Esophagus squamous epithelium (tissue), 5 donors: ENCODE measurements at places on chromosomes 2 and 18. TPM values are rescaled to one million over a fixed set of nuclear protein-coding genes. Genes with fewer than 3 reads are reported as not detected.

Gene GREB1L
- 0.95 TPM for total RNA-seq

Gene SLC5A7
- not detected for total RNA-seq

Gene FAM237A
- total RNA-seq: not detected

Gene FHOD3
- 5.8 TPM for total RNA-seq

Gene FAM124B
- 0.44 TPM for total RNA-seq

Gene ANTXR1
- total RNA-seq: 7.8 TPM

Gene UGT1A5
- 9.7 TPM for total RNA-seq

Gene KYNU
- 35.5 TPM for total RNA-seq

Gene ADCYAP1
- total RNA-seq: 2.7 TPM

Gene RGPD3
- total RNA-seq: 0.19 TPM

Gene B3GNT2
- total RNA-seq: 22.3 TPM

Gene HTR2B
- total RNA-seq: not detected

Gene LBX2
- not detected for total RNA-seq

Gene ZNF385B
- not detected for total RNA-seq

Gene CPLX4
- 0.31 TPM for total RNA-seq

Gene NPC1
- 32.1 TPM for total RNA-seq

Gene SLC25A12
- 31.1 TPM for total RNA-seq

Gene OR6B3
- total RNA-seq: not detected

Gene ADI1
- 51.8 TPM for total RNA-seq

Gene NEB
- total RNA-seq: 0.23 TPM

Gene COLEC12
- total RNA-seq: 1.4 TPM

Gene ASAP2
- 7.4 TPM for total RNA-seq

Gene POTEC
- total RNA-seq: not detected

Gene RESP18
- not detected for total RNA-seq
